ENCODE measurements at places on chromosomes 7 and 10. TPM values are rescaled to one million over a fixed set of nuclear protein-coding genes. Genes with fewer than 3 reads are reported as not detected.

- no peak for DNase-seq
Observed at GRCh38 chr7:2109936-2110609, 122.7 kb downstream of the MAD1L1 start.

DNA sequence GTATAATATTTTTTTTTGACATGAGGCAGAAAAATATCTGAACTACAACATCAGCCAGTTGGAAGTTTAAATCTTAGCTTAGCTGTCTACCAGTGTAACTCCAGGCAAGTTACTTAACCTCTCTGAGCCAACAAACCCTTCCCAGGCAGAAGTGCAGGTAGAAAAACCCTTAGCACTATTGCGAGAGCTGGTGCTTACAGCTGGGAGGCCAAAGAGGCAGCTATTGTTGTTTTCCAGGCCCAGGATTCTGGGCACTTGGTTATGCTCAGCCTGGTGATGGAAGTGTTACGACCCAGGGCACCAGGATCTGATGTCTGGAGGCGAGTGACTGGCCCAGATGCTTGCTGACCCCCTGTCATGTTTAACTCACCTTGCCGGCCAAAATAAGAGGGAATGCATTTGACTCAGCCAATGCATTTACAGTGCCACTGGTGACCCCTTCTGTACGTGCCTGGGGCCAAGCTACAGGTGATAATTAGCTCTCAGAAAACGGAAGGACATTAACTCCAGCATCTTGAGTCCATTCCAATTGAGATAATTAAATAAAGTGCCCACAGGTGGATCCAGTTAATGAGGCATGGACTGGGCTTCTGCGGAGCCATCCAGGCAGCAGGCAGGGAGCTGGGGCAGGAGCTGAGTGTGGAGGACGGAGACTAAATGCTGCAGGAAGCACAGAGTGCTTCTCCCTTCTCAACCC lies 126.5 kb upstream of the HABP2 start:
- DNase-seq, result no peak

DNA sequence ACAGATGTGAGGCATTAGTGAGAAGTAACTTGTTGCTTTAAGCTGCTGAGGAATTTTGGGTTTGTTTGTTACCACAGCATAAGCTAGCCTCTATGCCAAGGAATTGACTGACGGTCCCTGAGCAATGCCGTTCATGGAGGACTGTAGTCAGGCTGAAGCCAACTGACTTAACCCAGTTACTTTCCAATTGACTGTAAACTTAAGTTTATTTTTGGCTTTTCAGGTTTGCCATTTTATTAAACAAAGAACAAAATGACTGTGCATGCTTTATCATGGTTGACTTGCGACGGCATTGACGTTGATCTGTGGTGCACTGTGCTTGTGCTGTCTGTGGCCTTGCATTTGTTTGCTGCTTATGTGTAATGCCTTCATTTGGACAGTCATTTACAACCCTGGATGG lies 53.5 kb downstream of the DNAJB9 start:
- no peak for DNase-seq

- DNase-seq, result no peak
Observed at GRCh38 chr7:68321776-68322496, 1276.3 kb upstream of the AUTS2 start.

DNA sequence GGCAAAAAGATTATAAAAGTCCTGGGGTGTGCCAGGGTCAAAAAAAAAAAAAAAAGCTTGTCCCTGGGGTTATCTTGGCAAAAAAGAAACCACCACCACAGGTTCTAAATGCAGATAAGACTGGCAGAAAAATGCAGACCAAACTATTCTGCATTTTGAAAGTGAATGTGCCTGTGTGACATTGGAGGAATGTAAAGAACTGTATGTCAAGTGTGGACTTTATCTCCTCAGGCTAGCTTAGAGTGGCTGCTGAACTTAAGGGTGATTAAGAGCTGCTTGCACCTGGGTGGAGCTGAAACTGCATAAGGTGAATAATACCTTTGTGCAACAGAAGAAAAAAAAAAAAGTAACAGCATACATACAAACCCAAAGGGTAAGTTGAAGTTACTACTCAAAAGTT lies 1.3 kb upstream of the NAPEPLD start:
- no peak for DNase-seq

Gene DPYSL4
- 0.64 TPM for total RNA-seq

Gene PTN
- not detected for total RNA-seq
